A549 treated with Hydrocortisone at 1 μM for 4 hours (cell line): ENCODE measurements at places on chromosomes 3 and 15. TPM values are rescaled to one million over a fixed set of nuclear protein-coding genes. Genes with fewer than 3 reads are reported as not detected.

CCR8 gene
- not detected in 5 replicates for total RNA-seq

DPPA2 gene
- total RNA-seq, result not detected in 5 replicates

CHDH gene
- 2.0 to 3.1 TPM (median 2.4 TPM) in 5 replicates for total RNA-seq

OIP5 gene
- 13.0 to 13.8 TPM (median 13.1 TPM) in 5 replicates for total RNA-seq

RMDN3 gene
- 21.4 to 26.1 TPM (median 22.6 TPM) in 5 replicates for total RNA-seq

WDR5B gene
- total RNA-seq, result 2.8 to 3.8 TPM (median 3.6 TPM) in 5 replicates

CACNA2D2 gene
- 0.48 to 0.61 TPM (median 0.59 TPM) in 5 replicates for total RNA-seq

VWA5B2 gene
- 0.25 to 0.60 TPM (median 0.40 TPM) in 5 replicates for total RNA-seq

FETUB gene
- total RNA-seq, result 0.12 to 0.34 TPM (median 0.15 TPM) in 3 of 5 replicates, not detected in the others

CAPN3 gene
- 0.22 to 0.80 TPM (median 0.33 TPM) in 5 replicates for total RNA-seq

TEX55 gene
- total RNA-seq, result not detected in 5 replicates

LMAN1L gene
- 0.09 to 0.15 TPM in 2 of 5 replicates, not detected in the others for total RNA-seq

PIGZ gene
- 1.1 to 1.9 TPM (median 1.5 TPM) in 5 replicates for total RNA-seq

ITIH1 gene
- total RNA-seq, result not detected in 5 replicates

GOLGA6A gene
- 0.03 to 0.13 TPM (median 0.12 TPM) in 4 of 5 replicates, not detected in the other for total RNA-seq

CHST14 gene
- 15.6 to 20.6 TPM (median 19.3 TPM) in 5 replicates for total RNA-seq

MYO5A gene
- total RNA-seq, result 18.7 to 33.6 TPM (median 25.1 TPM) in 5 replicates

UCN2 gene
- total RNA-seq, result 6.8 to 8.3 TPM (median 7.9 TPM) in 5 replicates

MFN1 gene
- total RNA-seq, result 16.8 to 21.7 TPM (median 18.4 TPM) in 5 replicates

TEX9 gene
- total RNA-seq, result 3.1 to 6.2 TPM (median 4.0 TPM) in 5 replicates

CISH gene
- 0.52 to 0.74 TPM (median 0.66 TPM) in 5 replicates for total RNA-seq

PEX5L gene
- total RNA-seq, result not detected in 5 replicates

HMCES gene
- 39.6 to 46.2 TPM (median 44.3 TPM) in 5 replicates for total RNA-seq

GREM1 gene
- total RNA-seq, result 3.2 to 9.3 TPM (median 4.9 TPM) in 5 replicates

CHST2 gene
- 0.84 to 1.1 TPM (median 0.96 TPM) in 5 replicates for total RNA-seq

SLC12A8 gene
- total RNA-seq, result 1.6 to 2.2 TPM (median 1.8 TPM) in 5 replicates

AGTR1 gene
- 0.32 to 0.77 TPM (median 0.59 TPM) in 5 replicates for total RNA-seq

UQCC5 gene
- total RNA-seq, result 52.2 to 71.7 TPM (median 61.7 TPM) in 5 replicates

STAC gene
- 1.7 to 2.2 TPM (median 2.0 TPM) in 5 replicates for total RNA-seq

WDR93 gene
- total RNA-seq, result 0.10 to 0.24 TPM (median 0.16 TPM) in 5 replicates

RAB6B gene
- 2.0 to 3.6 TPM (median 2.1 TPM) in 5 replicates for total RNA-seq

MON1A gene
- 6.3 to 9.9 TPM (median 8.1 TPM) in 5 replicates for total RNA-seq

POC1A gene
- 17.7 to 19.8 TPM (median 18.1 TPM) in 5 replicates for total RNA-seq

STRIT1 gene
- total RNA-seq, result not detected in 5 replicates

SCAANT1 gene
- total RNA-seq, result not detected in 5 replicates
